Inflammatory macrophage (primary cell): ENCODE measurements at places on chromosomes 7 and 10.
A peak's percentile ranks its signal among the peaks of the same experiment; 100 is the strongest.

DNA sequence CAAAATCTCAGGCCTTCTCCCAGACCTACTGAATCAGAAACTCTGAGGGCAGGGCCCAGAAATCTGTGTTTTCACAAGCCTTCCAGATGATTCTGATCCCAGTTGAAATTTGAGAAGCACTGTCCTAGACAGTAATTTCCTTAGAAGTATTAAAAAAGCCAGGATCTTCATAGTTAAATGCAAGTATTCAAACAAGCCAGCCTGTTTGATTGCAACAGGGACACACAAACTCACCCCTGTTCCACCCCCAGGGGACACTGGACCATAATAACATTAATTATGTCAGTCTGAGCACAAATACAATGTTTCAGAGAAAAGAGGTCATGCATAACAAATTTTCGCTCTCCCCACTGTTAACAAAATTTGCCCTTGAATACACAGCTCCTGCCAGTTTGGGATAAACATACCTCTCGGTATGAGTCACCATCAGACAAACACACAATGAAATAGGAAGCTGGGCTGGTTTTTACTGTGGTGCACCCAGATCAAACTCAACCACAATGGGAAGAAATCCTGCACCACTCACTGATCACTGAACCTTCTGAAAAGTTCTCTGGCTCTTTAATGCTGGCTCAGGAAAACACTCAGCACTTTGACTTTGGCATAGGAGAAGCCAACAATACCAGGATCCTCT lies 34.3 kb downstream of the ABLIM1 start:
- DNase-seq: no peak

DNA sequence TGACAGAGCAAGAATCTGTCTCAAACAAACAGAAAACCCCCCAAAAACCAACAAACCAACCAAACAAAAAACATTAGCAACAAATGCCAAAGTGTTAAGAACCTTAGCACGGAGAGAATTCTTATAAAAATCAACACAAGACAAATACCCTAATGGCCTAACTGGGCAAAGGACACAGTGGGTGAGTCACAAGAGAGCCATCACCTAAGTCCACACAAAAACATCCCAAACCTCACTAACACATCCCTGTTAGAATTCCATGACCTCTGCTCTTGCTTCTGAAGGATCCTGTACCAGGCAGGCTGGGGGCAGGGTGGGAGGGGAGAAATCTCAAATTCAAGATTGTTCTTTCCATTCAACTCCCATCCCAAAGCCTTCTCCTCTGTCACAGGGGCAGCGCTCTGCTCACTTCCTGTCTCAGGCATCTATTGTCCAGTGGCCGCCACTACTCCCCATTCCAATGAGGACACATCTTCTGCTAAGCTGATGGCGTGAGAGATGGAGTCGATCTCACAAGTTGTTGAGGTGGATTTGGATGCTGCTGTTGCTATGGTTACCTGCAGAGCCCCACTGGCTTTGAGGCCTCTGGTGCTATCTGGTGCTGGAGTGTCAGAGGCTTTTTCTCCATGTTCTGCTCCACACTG lies 9.2 kb downstream of the IL15RA start:
- DNase-seq: no peak

DNA sequence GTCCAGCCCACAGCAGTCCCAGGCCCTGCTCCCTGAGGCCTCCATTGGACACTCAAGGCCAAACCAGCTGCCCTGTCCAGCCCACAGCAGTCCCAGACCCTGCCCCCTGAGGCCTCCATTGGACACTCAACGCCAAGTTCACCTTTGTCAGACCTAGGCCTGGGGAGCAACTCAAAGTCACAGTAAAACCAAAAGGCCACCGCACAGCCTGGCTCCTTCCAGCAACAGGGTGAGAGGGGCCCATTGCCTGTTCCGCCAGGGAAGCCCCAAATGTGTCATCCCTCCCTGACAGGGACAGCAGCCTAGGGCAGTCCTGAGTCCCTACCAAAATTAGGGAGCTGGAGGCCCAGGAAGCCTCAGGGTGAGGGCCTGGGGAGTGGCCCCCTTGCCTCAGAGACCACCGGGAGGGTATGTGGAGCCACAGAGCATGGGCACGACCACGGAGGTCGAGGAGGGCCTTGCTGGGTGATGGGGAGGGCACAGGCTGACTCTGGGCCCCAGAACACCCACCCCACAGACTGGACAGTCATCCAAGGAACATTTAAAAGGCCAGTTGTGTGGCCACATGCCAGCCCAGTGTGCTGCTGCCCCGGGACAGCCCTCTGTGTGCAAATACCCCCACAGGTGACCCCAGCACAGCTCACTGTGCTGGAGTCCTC lies 66.5 kb upstream of the PPP2R2D start:
- no peak for DNase-seq

DNA sequence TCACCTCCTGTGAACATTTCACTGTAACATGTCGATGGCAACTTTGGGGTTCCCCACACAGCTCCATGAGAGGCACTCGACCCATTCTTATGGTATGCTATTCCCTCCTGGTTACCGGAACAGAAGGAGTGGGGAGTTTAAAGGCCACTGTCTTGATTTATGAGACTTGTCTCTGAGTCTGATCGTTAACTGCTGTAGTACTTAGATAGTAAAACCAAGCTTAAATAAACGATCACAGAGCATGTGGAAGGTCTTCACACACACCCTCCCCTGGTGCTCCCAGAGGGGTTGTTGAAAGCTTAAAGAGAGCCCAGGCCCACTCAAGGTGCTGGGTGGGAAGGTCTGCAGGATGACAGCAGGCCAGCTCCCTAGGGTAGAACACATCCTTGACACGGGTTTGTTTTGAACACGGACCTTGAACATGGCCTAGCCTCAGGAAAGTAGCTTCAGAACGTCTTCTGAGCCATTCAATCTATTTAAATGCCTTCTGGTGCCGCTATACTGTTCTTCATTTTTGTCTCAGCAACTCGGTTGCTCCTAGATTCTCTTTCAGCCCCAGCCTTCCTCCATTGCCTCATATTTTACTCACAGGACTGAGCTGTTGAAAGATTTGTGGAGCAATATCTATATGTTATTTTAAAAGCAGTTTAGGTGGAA lies 335.3 kb downstream of the FGFR2 start:
- DNase-seq: no peak

GRCh38 chr7:134504660-134505164 lies 22.7 kb upstream of the AKR1B10 start:
- no peak for DNase-seq

- DNase-seq: no peak
Observed at GRCh38 chr7:53446170-53446569, 410.7 kb downstream of the POM121L12 start.

GRCh38 chr10:103079946-103080345 lies 113.1 kb downstream of the NT5C2 start:
- DNase-seq: no peak

- DNase-seq: no peak
Observed at GRCh38 chr10:64682043-64682442, 1160.8 kb downstream of the REEP3 start.

DNA sequence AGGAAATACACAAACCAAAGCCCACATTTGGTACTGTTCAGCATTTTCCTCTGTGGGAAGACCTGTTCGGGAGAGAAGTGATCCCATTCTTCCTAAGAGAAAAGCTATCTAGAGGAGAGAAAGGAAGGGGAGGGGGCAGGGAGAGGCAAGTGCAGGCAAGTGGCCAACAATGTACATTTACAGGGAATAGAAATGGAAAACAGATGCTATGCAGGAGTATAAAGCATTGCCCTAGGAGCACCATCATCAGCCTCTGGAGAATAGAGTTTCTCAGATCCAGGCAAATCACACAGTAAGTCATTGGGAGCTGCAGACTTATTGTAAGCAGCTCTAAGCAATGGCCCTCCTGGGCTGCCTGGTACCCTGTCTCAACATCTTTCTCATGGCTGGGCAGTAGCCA lies 424.4 kb upstream of the AUTS2 start:
- DNase-seq: no peak

- DNase-seq: no peak
Observed at GRCh38 chr10:66917104-66917503, 8.7 kb upstream of the LRRTM3 start.

GRCh38 chr10:45421221-45422097 lies 47.4 kb downstream of the ALOX5 start:
- DNase-seq: no peak

- no peak for DNase-seq
Observed at GRCh38 chr10:51905032-51905431, 205.6 kb upstream of the CSTF2T start.

DNA sequence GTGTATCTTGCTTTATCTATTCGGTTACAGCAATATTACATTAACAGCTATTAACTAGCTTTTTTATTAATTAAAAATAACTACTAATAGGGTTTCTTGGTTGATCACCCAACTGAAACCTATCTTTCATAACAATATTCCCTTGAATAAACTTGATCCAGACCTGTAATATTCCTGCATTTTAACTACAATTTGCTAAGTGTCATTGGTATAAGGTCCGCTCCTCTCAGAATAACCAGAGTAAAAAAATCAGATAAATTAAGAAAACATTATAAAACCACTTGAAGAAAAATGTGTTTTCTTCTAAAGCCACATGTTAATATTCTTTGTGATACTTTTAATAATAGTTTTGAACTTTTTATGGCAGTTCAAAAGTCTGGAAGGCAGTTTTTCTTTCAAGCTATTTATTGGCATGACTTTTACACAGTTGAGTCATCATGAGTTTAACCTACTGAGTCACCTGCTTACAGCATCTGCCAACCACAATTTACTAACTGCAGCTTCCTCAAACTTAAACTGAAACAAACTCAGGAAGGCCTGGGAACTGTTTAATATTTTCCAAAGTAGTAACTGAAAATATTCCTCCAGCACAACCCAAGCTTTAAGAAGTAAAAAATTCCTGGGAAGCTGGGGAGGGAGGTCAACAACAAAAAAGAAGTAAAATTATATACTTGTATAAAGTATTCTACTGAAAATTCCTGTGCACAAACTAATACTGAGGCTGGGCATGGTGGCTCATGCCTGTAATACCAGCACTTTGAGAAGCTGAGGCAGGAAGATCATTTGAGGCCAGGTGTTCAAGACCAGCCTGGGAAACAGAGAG lies 103.2 kb downstream of the NRBF2 start:
- DNase-seq: peak; percentile 76

- DNase-seq: no peak
Observed at GRCh38 chr7:27920281-27920946, 180.5 kb downstream of the TAX1BP1 start.

DNA sequence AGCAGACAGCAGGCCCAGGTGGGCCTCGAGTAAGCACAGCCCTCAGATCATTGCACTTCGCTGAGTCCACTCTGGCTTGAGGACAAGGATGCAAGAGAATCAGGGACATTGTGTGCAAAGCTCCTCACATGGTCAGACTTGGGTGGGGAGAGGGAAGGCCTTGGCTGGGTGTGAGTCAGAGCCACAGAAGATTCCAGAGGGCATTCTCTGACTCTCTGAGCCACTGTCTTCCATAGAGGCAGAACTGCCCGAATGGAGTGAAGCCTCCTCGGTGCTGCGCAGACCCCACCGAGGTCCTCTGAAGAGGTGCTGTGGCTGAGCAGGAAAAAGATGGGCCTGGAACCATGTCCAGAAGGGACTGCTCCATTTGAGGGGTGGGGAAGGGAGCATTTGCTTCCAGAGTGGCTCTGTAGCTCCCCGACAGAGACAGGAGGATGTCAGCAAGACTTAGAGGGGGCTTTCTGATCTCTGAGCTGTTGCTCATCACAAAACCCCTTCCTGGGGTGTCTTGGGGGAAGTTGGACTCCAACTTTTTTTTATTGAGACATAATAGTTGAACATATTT lies 120.8 kb downstream of the PTPN20 start:
- no peak for DNase-seq

DNA sequence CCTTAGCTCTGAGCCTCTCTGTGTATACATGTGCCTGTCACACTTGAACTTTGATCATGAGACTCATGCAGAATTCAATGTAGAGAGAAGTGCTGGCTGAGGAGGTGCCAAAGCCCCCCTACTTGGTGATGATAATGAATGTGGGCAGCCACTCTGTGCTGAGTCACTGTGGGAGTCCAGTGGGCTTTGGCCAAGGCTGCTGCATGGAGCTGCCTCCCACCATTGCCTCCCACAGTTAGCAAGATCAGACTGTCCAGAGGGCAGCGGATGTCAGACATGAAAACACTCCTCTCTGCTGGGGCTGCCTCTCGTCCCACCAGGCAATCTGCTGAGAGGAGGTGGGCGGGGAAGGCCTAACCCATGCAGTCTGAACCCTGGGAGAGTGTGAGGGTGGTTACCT lies 180.3 kb downstream of the SH2D4B start:
- DNase-seq: no peak

GRCh38 chr10:17805921-17806577 lies 3.1 kb upstream of the MRC1 start:
- peak; percentile 60 for DNase-seq

- no peak for DNase-seq
Observed at GRCh38 chr10:2936816-2937215, 130.5 kb upstream of the PFKP start.

DNA sequence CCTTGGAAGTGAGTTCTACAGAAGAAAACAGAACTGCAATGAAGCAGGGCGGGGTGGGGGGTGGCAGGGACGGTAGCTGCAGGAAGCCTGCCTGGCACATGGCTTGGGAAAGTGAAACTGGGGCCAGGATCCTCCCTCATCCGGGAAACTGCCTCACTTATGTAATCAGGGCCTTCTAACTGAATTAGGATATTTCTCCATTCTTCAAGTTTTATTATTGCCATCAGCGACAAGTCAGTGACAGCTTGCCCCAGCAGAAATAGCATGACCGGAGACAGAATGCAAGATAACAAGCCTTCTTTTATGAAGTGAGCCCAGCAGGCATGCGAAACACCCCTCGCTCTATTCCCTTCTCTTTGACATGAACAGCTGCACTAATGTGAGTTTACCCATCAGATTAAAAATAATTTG lies 77.5 kb upstream of the CACUL1 start:
- DNase-seq: peak; percentile 79

DNA sequence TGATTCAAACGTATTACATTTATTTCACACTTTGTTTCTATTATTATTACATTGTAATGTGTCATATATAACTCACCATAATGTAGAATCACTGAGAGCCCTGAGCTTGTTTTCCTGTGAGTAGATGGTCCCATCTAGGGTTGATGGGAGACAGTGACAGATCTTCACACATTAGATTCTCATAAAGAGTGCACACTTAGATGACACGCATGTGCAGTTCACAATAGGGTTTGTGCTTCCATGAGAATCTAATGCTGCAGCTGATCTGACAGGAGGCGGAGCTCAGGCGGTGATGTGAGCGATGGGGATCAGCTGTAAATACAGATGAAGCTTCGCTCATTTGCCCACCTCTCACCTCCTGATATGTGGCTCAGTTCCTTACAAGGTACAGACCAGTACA lies 36.1 kb downstream of the BMPER start:
- DNase-seq: no peak

GRCh38 chr10:121928528-121928884 lies 675 bp upstream of the ATE1 start:
- no peak for DNase-seq

- no peak for DNase-seq
Observed at GRCh38 chr7:3201937-3202710, 98.9 kb upstream of the SDK1 start.

DNA sequence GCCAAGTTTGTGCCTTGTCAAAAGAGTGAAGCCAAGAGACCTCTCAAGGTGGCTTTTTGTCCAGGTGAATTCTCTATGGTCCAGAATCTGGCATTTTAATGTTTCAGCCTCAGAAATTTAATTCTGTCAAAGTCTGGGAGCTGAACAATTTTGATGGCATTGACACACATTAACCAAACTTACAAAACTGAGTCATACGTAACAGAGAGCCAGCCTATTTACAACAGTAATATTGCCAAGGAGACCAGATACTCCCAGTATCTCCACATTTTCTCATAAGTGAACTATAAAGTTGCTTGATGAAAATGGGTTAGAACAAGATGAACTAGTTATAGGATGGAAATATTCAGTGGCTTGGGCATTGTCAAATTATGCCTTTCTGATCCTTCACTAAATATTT lies 43.8 kb downstream of the PDE6C start:
- DNase-seq: no peak
